ENCODE measurements at places on chromosomes 2 and 18.

- DNase-seq, result no peak
Observed at GRCh38 chr2:19767899-19768298, 133.9 kb downstream of the TTC32 start.

DNA sequence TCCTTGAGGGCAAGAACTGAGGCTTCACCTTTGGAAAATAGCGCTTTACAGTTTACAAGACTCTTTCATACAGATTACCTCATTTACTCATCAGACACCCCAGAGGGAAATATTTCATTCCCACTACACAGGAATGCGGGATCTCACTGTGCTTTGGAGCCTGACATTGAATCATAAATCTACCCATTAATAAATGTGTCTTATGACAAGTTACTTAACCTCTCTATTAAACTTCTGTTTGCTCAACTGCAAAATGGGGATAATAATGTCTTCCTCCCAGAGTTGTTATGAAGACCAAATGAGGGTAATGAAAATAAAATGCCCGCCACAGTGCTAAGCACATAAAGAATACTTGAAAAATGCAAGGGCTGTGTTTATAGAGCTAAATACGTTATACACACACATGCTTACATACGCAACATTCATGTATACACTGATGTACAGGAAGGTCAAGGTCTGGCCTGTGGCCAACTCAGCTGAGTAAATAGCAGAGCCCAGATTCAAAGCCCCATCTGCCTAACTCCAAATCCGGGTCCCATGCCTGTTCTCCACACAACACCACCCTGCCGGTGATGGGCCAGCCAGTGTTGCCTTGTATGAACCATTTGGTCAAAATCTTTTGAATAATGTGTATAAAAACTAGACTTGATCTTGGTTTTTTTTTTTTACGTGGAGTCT lies 77.8 kb upstream of the STPG4 start:
- no peak for DNase-seq

DNA sequence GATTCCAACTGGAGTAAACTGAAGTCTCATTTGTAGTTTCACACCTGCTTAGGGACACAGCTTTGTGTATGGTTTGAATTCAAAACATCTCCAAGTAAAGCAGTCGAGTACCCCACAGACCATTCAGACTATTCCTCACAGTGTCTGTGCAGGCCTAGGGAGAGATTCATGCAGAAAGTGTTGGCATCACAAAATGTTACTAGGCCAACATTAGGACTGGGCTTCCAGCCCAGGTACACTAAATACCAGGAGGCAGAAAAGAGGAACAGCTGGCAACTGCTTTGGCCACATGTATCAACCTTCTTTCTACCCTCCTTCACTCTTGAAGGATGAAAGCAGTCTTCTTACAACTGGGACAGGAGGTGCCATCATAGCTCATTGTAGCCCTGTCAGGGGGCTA lies 270.4 kb upstream of the TMEFF2 start:
- DNase-seq, result no peak

- DNase-seq, result no peak
Observed at GRCh38 chr2:196453613-196454047, 185.9 kb upstream of the CCDC150 start.

GRCh38 chr2:191835539-191836350 lies 11.1 kb downstream of the CAVIN2 start:
- no peak for DNase-seq

DNA sequence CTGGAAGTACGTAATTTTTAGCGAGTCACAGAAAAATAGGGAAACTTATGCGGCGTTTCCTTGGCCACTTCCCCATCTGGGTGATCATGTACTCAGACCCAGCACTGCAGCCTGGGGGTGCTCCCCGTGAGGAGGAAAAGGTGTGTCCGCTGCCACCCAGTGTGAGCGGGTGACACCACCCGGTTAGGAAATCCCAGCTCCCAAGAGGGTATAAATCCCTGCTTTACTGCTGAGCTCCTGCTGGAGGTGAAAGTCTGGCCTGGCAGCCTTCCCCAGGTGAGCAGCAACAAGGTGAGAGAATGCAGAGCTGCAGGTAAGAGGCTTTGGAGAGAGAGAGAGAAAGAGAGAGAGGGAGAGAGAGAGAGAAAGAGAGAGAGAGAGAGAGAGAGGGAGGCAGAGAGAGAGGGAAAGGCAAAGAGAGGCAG lies at the start of gene IL1R2:
TSS of gene IL1R2 (plus strand) at position 240 of the 425 bp plus-strand sequence. CDS start 16,616 bp downstream, outside the sequence.
- DNase-seq, result no peak

DNA sequence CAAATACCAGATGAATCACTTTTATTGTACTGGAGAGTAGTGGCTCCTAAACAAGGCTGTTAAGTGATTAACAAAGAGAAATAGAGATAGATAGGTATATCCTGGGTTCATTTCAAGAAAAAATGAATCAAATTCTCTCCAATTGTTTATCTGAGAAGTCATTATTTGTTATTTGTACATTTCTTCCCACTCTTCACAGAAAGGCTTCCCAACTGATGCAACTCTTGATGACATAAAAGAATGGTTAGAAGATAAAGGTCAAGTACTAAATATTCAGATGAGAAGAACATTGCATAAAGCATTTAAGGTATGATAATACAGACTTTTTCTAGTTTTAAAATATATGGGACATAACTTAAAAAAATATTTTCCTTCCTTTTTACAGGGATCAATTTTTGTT lies 7.9 kb downstream of the SSB start:
- DNase-seq, result no peak

DNA sequence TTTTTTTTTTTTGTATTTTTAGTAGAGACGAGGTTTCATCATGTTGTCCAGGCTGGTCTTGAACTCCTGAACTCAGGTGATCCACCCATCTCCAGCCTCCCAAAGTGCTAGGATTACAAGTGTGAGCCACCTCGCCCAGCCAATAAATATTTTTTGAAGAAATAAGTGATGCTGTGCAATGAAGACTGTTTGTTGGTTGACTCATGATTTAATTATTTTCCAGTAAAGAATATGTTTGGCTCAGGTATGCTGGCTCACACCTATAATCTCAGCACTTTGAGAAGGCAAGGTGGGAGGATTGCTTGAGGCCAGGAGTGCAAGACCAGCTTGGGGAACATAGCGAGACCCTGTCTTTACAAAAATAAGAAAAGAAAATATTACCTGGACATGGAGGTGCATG lies 41.8 kb upstream of the LPIN2 start:
- DNase-seq, result no peak

- no peak for DNase-seq
Observed at GRCh38 chr2:169819106-169819505, 5.6 kb downstream of the METTL5 start.

GRCh38 chr2:71747559-71747958 lies 294.2 kb downstream of the DYSF start:
- DNase-seq, result no peak

GRCh38 chr18:23710068-23710527 lies 20.8 kb downstream of the LAMA3 start:
- no peak for DNase-seq

GRCh38 chr2:127455566-127456493 lies 37.6 kb downstream of the PROC start:
- DNase-seq, result no peak

DNA sequence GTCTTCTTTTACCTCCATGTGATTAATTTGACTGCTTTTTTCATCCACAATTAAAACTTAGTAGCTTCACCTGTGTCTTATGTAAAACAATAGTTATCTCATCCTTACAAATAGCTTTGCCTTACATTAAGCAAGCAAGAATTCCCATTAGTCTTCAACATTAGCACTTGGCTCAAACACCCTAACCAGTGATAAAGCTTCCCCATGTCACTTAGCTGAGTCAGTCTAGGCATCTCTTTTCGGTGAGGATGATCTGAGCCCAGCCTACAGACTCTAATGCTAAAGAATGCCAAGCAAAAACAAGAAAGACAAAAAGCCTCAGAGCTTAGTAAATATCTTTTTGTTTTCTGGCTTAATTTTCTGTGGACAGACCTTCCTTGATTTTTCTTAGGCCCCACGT lies 26.1 kb downstream of the GAD1 start:
- DNase-seq, result no peak

GRCh38 chr2:171807119-171807518 lies 86.9 kb downstream of the SLC25A12 start:
- DNase-seq, result no peak

GRCh38 chr2:129404000-129404685 lies 575.3 kb upstream of the RAB6C start:
- no peak for DNase-seq

DNA sequence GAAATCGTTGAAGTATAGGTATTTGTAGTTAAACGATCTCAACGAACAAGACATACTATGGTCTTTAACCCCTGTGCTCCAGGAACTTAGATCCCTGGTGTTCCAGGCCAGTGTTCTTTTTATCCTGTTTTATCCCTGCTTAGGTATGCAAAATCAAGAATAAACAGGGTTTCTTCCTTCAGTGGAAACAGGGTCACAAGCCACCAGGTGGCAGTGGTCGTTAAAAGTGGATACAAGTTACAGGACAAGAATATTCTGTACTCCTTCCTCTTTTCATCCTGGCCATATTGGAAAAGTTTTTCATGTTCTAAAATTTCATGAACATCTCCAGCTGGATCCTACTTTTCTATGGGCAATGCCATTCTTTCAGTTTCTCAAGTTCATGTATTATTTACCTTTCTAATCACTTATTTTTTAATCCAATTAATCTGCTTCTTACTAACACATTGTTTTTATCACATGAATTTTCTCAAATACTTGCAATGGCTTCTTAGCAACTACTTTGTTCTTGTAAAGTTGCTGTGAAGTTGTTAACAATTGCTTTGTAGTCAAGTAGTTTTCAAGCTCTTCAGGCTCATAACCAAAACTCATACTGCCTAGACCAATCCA lies 16.4 kb upstream of the HNMT start:
- DNase-seq, result no peak

GRCh38 chr2:88828397-88829137 lies 137.1 kb downstream of the RPIA start:
- no peak for DNase-seq

- no peak for DNase-seq
Observed at GRCh38 chr2:126909366-126909765, 10.7 kb downstream of the TEX51 start.

DNA sequence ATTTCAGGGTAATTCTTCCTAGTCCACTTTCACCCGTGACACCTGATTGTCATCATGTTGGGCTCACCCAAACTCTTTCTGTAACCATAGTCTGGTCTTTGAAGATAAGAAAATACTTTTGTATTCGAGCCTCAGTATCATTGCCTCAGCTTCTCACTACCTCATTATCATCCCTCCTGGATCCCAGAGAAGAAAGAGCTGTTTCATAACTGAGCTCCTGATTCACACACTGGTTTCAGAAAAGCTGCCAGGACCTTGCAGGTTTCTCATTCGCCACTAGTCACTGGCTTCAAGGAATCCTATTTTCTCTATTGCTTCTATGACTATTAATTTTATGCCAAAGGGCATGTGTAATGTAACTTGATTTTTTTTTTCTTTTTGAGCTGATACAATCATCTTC lies 2.9 kb upstream of the CRIM1 start:
- no peak for DNase-seq

GRCh38 chr2:231280846-231281245 lies 82.4 kb downstream of the ARMC9 start:
- DNase-seq, result no peak

GRCh38 chr18:59140302-59140885 lies 710 bp downstream of the SEC11C start:
- DNase-seq, result no peak

Data from activated T-helper 1 cell treated with Interleukin-2 at 50 U/mL for 16 hours (primary cell).